ENCODE measurements at places on chromosomes 12 and 14. TPM values are rescaled to one million over a fixed set of nuclear protein-coding genes. Genes with fewer than 3 reads are reported as not detected.
A peak's percentile ranks its signal among the peaks of the same experiment; 100 is the strongest.

- no peaks in the 10 kb centered on the region for H3K4me1 ChIP-seq
- no peak for DNase-seq
Observed at GRCh38 chr12:51442324-51442723, 17.7 kb downstream of the SLC4A8 start.

- H3K4me3 ChIP-seq, result no peak overlapping the region
- no peaks in the 10 kb centered on the region for H3K4me1 ChIP-seq
- DNase-seq, result no peak
- no peaks in the 10 kb centered on the region for H3K27me3 ChIP-seq
- H3K36me3 ChIP-seq, result no peaks in the 10 kb centered on the region
Observed at GRCh38 chr12:91103101-91103500, 8.2 kb downstream of the LUM start.

GRCh38 chr14:78316052-78316451 is 145.9 kb downstream of the NRXN3 start:
- H3K4me1 ChIP-seq, result no peaks in the 10 kb centered on the region
- H3K4me3 ChIP-seq, result no peak overlapping the region
- no peak overlapping the region for H3K27ac ChIP-seq
- DNase-seq, result no peak

The GYS2 gene
- total RNA-seq, result not detected

DNA sequence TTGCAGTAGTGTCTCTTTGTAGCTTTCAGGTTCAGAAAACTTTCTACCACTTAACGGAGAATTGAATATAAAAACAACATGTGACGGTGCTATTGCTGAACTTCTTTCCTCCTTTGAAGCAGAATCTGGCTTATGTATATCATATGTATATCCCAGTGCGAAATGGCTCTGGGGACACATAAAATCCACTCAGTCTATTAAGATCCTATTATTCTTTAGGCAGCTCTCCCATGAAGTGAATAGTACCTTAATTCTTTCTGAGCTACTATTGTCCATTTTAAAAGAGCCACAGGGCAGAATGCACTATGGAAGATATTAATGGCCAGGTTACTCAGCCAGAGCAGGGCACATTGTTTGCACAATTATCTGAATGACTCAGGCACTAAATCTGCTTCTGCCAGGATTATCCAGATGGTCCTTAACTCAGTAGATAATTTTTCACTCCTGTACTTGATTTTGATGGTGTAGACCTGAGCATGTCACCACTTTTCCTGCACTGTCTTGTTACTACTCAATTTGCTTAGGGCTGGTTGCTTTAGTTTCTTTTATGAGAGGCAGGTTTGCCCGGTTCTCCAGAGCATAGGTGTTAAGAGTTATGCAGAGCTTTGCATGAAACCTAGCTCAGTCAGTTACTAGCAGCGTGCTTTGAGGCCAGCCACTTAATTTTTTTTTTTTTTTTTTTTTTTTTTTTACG is 5.5 kb downstream of the CNTN1 start:
- no peak overlapping the region for H3K27ac ChIP-seq
- no peaks in the 10 kb centered on the region for H3K36me3 ChIP-seq
- no peaks in the 10 kb centered on the region for H3K27me3 ChIP-seq
- H3K4me3 ChIP-seq, result no peak overlapping the region

The NGDN gene
- total RNA-seq, result 35.5 TPM

DNA sequence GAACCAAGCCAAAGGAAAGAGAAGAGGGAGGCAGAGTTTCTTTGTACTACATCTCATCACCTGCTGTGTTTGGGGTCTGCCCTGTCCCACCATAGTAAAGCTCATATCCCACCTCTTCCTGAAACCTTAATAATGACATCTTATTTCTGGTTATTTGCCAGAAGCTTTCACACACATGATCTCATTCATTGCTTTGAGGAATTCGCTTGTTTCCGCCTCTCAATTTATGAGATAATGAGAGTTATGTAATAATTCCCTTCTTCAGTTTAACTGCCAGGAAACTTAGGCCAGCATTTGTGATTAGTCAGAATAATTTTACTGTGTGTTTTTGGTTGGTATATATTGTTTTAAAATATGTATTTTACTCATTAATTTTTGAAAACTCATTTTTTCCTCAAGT is 205.2 kb downstream of the CACNA1C start:
- H3K27ac ChIP-seq, result peak overlapping the region; percentile 11
- H3K4me1 ChIP-seq, result peaks cover 69% of the 10 kb centered on the region

The RAB15 gene
- 3.7 TPM for total RNA-seq
